ENCODE measurements at places on chromosomes 2 and 18. TPM values are rescaled to one million over a fixed set of nuclear protein-coding genes. Genes with fewer than 3 reads are reported as not detected.

DNA sequence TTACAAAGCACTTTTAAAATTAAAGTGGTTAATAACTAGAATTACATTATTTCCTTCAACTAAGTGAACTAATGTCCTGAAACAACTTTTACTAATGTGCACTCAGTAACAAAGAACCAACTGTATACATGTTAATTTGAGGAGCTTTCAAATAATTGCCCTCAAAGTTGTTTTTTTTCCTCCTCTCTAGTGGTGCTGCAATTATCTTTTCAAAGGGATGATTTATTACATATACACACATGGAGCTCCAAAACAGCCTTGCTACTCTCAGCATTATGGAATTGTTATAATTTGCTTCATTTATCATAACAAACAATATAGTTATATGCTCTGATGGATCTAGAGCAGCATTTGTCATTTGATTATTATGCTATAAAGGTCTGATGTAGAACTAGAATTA is 246.3 kb upstream of the RASGRP3 start:
- no peak for DNase-seq

MDH1 gene
- total RNA-seq: 124 TPM

DNA sequence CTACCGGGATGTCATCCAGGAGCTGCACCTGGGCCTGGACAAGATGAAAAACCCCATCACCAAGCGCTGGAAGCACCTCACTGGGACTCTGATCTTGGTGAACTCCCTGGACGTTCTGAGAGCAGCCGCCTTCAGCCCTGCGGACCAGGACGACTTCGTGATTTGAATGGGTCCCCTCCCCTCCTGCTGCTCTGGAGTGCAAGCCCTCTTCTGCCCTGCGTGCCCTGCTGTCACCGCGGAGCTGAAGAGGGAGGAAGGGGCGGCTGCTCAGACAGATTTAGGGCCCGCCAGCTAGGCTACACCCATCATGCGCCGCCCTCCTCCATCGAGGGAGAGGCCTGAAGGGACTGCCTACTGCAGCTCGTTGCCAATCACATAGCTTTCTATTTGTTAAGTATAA is 101.8 kb downstream of the SH3BP4 start:
- DNase-seq: no peak

EVX2 gene
- not detected for total RNA-seq

DNA sequence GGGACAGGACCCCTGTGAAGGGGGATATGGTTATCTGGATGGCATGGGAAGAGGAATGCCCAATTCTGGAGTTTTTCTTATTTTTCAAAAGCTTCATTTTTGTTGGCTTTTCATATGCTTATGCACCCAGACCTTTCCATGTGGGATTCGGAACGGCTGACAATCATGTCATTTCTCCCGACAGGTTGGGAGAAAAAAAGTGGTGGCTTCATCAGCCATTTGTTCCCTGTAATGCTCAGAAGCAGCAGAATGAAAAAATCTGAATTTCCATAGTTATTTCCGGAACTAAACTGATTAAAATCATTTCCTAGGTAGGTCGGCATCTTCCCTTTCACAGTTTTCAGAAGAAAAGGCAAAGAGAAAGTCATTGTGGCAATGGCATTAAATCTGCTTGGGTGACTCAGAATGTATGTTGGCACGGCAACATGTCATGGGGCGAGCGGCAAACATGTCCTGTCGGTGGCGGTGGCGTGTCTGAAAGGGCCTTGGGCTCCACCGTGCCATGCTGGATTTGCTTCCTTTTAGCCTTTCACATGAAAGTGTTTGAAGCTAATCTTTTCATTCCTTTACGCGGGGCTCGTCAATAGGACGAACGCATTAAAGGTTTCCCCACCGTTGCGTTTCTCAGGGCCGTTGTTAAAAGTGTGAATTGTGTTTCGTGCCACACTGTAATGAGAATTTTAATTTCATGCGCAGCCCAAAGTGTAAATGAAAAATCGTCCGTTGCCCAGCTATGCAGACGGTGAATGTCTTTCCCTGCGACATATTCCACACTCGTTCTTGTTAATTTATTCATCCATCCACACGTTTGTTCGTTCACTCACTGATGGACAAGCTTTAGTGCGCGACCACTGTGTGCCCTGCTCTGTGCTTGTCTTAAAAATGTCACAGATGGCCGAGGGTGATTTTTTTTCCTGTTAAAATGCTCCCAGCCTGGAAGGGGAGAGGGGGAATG is 18.5 kb downstream of the ACKR3 start:
- DNase-seq: no peak

- DNase-seq: no peak
Measured at GRCh38 chr2:100145893-100146656, 3.7 kb upstream of the AFF3 start.

DNA sequence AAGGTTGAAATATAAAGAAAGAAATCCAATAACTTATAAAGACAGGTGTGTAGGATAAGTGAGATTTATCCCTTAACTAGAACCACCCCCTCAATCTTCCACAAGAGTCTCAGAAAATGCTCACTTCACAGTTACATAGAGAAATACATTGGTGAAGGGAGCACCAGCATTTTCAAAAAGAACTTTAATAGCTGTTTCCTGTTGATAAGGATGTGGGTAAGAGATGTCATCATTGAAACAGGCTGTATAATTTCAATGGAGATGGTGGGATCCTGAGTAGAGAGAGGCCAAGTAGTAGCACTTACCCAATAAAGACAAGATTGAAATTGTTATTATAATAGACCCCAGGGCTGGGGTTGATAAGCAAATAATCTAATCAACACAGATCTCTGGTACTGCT is 162.2 kb upstream of the TACR1 start:
- no peak for DNase-seq

GRCh38 chr2:194550702-194551101 is 1106.3 kb upstream of the SLC39A10 start:
- no peak for DNase-seq

IFT172 gene
- 13.9 TPM for total RNA-seq

- no peak for DNase-seq
Measured at GRCh38 chr2:241468476-241468781, 40.0 kb downstream of the STK25 start.

DNA sequence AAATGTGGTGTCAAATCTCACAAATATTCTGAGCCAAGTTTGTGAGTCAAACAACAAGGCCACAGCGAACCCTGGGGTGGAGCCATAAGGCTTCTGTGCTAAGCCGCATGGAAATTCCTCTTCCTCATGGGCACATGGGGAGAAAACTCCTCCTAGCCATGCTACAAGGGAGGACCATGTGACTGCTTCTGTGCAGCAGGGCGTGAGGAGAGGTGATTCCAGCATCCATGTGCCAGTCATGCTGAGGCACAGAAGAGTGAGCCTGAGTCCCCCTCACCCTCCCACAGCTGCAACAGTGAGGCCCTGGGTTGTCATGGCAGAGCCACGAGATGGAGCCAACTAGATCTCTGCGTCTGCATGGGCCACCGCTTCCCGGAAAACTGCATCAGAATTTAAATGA is 488.8 kb upstream of the RAB6C start:
- no peak for DNase-seq

DNA sequence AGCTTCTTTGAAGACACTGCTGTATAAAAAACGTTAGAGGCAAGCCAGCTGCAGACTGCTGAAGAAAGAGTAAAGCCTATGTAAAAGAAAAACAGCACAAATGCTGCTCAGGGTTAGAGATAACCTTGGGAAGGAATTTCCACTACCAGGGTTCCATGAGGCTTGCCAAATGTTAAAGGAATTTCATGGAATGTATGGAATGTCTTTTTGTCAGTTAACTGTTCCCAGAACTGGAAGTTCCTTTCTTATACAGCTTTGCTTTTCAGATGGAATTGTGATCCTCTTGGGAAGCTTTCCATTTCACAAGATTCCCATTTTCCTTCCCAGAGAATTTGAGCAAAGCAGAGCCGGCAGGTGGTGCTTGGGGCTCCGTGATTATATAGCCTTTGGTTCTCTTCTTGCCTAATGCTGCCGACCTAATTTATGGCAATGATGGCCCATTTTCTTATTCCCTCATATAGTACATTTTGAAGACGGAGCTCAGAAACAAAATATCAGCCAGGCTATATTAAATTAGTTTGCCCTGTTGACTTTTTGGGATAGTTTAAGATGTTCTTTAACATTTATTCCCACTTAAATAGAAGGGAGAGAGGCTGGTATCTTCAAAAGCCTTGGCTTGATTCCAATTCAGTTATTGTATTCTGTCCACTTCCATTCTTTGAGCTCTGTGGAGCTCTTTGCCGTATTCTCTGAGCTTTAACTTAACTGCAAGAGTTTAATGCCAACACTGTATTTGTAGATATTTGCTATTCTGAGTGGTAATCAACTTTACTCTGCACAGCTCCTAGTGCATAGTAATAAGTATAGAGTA is 162.3 kb downstream of the PHLPP1 start:
- DNase-seq: peak; percentile 86

STK17B gene
- 4.1 TPM for total RNA-seq
